ENCODE measurements at places on chromosomes 4 and X.

DNA sequence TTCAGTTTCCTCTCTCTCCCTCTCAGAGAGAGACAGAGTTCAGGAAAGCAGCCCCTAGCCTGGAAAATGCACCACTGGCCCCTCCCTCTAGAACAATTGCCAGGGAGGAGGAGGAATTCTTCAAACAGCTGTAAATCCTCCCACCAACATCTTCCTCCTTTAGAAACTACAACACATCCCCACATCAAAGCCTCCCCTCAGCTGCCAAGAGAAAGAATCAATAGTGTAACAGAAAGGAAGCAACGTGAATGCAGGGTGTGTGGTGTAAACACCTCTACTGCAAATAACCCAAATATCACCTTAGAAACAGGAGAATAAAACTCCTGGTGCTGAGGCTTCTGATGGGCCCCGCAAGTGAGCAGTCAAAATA lies 249.9 kb upstream of the GATB start:
- DNase-seq = no peak

DNA sequence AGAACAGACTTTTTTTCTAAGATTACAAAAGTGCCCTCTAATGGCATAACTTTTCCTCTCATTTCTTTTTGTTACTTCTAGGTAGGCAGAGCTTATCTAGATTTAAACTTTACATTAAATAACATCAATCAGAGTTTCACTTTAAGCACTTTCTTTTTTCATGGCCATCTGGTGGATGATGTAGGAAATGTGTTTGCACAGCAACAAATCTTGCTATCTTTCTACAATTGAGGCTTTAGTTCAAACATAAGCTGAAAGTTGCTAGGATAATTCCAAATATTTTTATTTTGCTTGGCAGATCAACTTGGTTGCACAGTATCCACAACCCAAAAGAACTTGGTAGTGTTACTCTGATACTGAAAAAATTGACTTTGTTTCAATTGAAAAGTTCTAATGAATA lies 22.0 kb downstream of the NDNF start:
- DNase-seq = no peak

GRCh38 chr4:94544811-94545210 lies 93.1 kb downstream of the PDLIM5 start:
- DNase-seq = no peak

- no peak for DNase-seq
These were observed 796.7 kb downstream of the RAPGEF2 start for GRCh38 chr4:159899596-159899995.

- no peak for DNase-seq
These were observed 41.6 kb downstream of the USP46 start for GRCh38 chr4:52617336-52618020.

DNA sequence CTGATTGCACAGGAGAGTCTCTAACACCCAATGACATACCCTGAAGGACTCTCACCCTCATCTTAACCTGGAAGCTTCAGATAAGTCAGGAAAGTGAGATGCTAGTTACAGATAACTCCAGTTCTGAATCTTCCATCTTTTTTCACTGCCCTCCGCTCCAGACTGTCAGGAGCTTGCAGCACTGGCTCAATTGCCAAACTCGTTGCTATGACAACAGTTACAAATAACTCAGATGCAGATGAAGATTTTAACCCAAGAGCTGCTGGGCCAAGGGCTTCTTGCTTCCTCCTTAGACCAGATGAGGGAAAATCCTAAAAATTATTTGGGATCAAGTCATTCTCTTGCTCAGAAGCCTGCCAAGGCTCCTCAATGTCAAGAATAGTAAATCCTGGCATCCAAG lies 109.1 kb upstream of the HUWE1 start:
- no peak for DNase-seq

- DNase-seq = peak; percentile 37
These were observed 178.0 kb downstream of the PPP3CA start for GRCh38 chr4:101169044-101170014.

- DNase-seq = no peak
These were observed 140.0 kb downstream of the NPFFR2 start for GRCh38 chr4:72171761-72172160.

- no peak for DNase-seq
These were observed 293.9 kb upstream of the GATB start for GRCh38 chr4:152054731-152055130.

DNA sequence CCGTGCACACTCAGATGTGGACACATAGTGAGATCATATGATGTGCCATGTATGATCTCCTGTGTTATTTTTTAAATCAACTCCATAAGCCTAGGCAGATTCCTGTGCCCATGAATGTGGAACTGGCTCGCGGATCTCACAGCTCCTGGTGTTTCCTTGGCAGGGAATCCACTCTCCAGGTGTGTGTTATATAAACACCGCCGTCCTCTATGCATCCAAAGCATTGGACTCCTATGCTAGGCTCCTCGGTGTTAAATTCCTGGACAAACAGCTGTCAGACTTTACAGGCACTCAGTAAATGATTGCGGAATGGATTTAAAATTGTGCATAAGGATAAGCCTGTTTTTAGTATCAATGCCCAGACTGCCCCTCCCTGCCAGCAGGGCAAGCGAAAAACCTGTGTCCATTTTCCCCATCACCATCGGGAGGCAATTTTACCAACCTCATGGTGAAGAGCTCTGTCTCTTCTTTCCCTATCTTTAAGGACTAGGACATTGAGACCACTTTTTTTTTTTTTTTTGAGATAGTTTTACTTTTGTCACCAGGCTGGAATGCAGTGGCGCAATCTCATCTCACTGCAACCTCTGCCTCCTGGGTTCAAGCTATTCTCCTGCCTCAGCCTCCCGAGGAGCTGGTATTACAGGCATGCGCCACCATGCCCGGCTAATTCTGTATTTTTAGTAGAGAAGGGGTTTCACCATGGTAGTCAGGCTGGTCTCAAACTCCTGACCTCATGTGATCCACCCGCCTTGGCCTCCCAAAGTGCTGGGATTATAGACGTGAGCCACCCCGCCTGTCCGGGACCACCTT lies 23.6 kb upstream of the GPR78 start:
- DNase-seq = no peak

GRCh38 chrX:7069556-7069955 lies 78.0 kb upstream of the STS start:
- DNase-seq = no peak

DNA sequence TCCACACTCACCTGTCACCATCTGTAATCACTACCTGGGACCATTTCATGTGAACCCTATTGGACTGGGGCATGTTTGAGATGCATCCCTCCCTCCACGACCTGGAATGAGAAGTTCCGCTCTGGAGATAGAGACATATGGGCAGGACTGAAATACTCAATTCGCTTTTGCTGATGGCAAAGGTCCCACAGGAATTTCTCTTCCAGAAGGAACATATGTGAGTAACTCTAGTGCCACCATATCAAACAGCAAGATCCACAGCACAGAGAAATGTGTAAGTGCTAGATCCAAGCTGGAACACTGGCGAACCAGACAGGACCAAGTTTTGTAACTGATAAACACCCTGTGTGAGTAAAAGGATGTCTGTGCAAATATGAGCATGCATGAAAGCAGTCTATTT lies 43.9 kb downstream of the SEL1L3 start:
- no peak for DNase-seq

- no peak for DNase-seq
These were observed 53.7 kb downstream of the TRIM2 start for GRCh38 chr4:153257991-153258390.

- peak; percentile 65 for DNase-seq
These were observed 6.7 kb upstream of the ART3 start for GRCh38 chr4:76067652-76068286.

GRCh38 chr4:159766241-159766640 lies 663.4 kb downstream of the RAPGEF2 start:
- DNase-seq = no peak

DNA sequence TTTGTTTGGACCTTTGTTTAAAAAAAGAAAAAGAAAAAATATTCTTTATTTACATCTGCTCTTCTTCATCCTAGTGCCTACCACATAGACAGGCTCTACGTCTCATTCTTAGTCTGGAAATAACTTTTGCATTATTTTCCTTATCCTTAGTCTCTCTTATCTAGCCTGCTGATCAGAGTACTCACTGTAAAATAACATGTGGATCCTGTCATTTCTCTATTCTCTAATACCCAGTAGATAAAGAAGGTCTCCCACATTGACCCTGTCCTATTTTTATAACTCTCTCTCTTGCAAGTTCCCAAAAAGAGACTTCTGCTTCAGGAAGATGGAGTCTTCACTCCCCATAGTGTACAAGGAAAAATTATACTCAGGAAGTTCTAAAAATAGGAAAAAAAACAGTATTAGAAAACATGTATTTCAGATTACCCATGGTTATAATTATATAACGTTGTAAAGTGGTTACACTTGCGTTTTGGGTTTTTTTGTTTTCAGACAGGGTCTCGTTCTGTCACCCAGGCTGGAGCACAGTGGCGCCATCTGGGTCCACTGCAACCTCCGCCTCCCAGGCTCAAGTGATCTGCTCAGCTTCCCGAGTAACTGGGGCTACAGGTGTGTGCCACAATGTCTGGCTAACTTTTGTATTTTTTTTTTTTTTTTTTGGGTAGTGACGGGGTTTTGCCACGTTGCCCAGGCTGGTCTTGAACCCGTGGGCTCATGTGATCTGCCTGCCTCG lies 23.8 kb downstream of the ZFX start:
- DNase-seq = no peak

- no peak for DNase-seq
These were observed 74.3 kb downstream of the DHX15 start for GRCh38 chr4:24510091-24510490.

DNA sequence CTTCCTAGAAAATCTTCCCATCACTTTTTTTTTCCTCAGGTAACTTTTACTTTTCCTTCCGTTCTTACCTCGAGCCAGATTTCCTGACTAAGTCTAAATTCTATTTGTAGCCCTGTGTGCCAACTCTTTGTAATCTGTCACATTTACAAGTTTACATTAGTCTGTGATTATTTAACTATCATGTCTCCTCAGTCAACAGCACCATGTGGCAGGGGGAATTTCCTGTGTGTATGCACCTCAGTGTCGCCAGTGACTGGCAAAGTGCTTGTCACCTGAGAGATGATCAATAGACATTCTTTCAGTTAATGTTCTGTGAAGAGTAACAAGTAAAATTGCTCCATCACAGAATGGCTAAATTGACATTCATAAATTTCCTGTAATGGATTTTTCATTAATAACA lies 468.5 kb downstream of the PDGFC start:
- no peak for DNase-seq

GRCh38 chr4:140254651-140255299 lies 100.8 kb upstream of the MAML3 start:
- DNase-seq = no peak

GRCh38 chrX:46327566-46328115 lies 217.6 kb downstream of the ZNF674 start:
- DNase-seq = no peak

DNA sequence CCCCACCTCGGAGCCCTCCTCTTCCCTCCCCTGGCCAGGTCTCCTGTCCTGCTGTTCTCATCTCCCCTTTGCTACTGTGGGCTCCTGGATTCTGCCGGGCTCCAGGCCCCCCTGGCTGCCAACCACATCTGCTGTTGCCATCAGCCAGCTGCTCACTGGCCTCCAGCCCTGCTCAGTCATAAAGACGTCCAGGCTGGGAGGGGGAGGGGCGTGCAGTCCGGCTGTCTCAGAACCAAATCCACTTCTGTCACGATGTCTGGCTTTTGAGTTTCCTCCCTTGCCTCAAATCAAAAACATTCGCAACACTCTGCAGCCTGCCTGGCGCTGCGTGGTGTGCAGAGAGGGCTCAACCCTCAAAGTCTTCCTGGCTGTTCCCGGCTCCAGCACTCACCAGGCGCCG lies 7.1 kb downstream of the RASL11B start:
- DNase-seq = no peak

DNA sequence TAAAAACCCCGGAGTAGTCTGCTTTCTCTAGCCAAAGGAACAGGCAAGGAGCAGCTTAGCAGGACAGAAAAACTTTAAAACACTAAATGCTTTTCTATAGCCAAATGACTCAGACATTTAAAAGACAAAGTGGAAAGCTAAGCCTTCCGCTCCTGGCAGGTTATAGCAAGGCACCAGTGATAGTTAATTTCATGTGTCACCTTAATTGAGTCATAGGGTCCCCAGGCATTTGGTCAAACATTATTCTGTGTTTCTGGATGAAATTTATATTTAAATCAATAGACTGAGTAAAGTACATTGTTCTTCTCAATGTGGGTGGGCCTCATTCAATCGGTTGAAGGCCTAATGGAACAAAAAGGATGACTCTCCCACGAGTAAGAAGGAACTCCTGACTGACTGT lies 885.7 kb upstream of the ADGRL3 start:
- no peak for DNase-seq

GRCh38 chr4:54586320-54586955 lies 71.3 kb upstream of the KIT start:
- DNase-seq = no peak

DNA sequence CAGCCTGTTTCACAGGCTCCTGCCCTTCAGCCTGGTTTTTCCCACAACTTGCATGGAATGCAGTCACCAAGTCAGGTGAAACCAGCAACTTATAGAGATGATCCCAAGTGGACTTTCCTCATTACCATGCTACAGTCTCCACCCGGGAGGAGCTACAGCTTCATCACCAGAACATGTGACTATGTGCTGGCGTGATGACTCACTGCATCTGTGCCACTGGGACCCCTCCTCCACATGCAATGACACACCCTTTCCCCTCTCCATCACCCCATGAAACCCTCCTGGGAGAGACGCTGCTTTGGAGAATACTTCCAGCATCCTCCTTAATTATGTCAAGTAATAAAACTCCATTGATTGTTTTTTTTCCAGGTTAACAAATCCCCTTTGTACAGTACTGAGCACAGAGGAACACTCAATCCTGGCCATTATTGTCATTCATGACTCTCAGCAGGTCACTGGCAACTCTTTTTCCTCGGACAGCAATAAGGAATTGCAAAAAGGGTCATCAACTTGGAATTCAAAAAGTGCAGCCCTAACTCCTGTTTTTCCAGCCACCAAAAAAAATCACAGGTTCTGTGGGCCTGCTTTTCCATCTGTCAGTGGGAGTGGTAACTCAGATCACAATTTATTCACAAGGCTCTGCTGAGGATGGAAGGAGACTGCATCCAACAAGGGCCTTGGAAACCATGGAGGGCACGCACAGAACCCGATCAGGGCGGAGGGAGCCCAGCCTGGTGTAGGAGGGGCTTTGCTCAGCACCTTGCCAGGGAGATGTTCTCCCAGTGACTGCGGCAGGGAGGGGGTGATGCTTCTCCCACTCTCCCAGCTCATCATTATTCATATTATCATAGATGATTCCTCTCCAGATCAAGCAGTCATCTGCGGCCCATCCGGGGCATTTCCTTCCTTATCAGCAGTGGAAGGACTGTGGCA lies 17.4 kb downstream of the QDPR start:
- no peak for DNase-seq

Measured in activated CD4-positive, alpha-beta T cell treated with anti-CD3 and anti-CD28 coated beads, Interleukin-2, amount 50 U/mL, for 1 hour (primary cell).